ENCODE measurements at places on chromosomes 2 and 18. TPM values are rescaled to one million over a fixed set of nuclear protein-coding genes. Genes with fewer than 3 reads are reported as not detected.

The MEIS1 gene
- total RNA-seq: 36.1 TPM

GRCh38 chr2:54053830-54054229 lies 61.6 kb upstream of the ACYP2 start:
- no peak for DNase-seq

DNA sequence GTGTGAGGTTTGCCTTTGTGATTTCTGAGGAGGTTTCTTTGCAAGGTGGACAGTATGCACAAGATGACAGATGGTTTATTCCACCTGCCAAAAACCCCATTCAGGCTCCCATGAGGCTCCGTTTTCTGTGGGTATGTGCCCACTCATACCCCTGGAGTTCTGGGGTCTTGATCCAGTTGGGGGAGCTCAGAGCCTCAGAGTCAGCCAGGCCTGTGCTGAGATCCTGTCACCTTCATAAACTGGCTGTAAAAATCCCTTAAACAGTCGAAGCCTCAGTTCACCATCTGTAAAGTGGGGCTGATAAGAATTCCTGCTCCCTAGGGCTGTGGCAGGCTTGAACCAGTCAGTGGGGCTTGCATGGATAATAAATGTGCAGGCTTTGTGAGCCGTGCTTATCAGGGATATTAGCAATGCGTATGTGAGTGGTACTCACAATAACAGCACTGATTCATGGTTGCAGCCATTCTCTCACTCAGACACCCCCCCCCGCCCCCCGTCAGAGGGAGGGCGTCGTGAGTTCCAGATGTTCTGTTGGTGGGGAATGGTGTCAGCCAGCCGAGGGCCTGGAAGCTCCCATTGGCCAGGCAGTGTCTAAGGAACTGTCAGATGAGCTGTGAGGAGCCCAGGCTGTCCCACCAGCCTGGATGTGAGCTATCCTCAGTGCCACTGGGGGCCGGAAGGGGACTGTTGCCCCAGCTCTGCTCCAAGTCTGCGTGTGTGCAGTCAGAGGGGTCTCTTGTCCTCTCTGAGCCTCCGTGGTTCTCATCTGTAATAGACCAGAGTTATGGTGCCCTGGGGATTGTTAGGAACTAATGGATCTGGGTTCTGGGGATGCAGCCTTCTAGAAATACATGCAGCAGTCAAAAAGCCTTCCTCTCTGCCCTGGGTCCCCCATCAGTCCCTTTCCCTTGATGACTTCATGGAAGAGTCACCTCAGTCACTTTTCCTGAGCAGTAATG lies 51.7 kb downstream of the KCNIP3 start:
- DNase-seq: peak; percentile 22

The DES gene
- total RNA-seq: 7,519 TPM

GRCh38 chr2:72765997-72766609 lies 59.7 kb downstream of the EXOC6B start:
- DNase-seq: no peak

- no peak for DNase-seq
Measured at GRCh38 chr2:178827739-178828485, 20.7 kb upstream of the TTN start.

DNA sequence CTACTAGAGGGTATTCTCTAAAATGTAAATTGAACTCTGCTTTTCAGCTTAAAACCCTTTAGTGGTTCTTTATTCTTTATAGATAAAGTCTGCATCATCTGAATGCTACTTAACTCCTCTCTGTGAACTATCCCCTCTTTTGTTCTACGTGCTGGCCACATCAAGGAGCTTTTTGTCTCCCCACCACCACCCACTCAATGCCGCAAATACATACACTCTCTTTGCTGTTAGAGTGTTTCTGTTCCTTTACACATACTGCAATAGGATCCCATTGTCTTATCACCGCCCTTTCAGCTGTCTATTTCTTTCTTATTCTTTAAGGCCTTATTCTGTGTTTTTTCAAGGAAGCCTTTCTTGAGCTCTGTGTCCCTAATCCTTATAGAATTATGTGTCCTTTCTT lies 83.3 kb downstream of the EML4 start:
- no peak for DNase-seq

GRCh38 chr18:11501352-11501751 lies 108.0 kb upstream of the SLC35G4 start:
- DNase-seq: no peak

- no peak for DNase-seq
Measured at GRCh38 chr2:200007306-200007705, 51.9 kb downstream of the MAIP1 start.

The GCC2 gene
- total RNA-seq: 18.4 TPM

The UPP2 gene
- not detected for total RNA-seq

All from left cardiac atrium (tissue), 4 donors.